Cardiac atrium fibroblast (primary cell): ENCODE measurements at places on chromosomes 12 and 14. TPM values are rescaled to one million over a fixed set of nuclear protein-coding genes. Genes with fewer than 3 reads are reported as not detected.

The COX8C gene
- total RNA-seq = not detected in 2 replicates

The RFX4 gene
- total RNA-seq = not detected in 2 replicates

The TPPP2 gene
- total RNA-seq = not detected in 2 replicates

The GNB3 gene
- total RNA-seq = 2.5 TPM in 1 of 2 replicates, not detected in the other

The TPH2 gene
- total RNA-seq = not detected in 2 replicates

The GLT1D1 gene
- not detected in 2 replicates for total RNA-seq

The ZFYVE26 gene
- 6.8 and 9.0 TPM in 2 replicates for total RNA-seq

The KNTC1 gene
- total RNA-seq = 5.2 and 6.8 TPM in 2 replicates

The MBD6 gene
- total RNA-seq = 9.9 and 15.0 TPM in 2 replicates

The LRRC9 gene
- total RNA-seq = not detected in 2 replicates

The OVCH1 gene
- total RNA-seq = 0.32 and 2.3 TPM in 2 replicates

The EML1 gene
- 17.5 and 30.1 TPM in 2 replicates for total RNA-seq

The AGAP2 gene
- total RNA-seq = 0.18 and 0.32 TPM in 2 replicates

The WNT5B gene
- 7.6 and 8.9 TPM in 2 replicates for total RNA-seq

The ERP27 gene
- total RNA-seq = not detected in 2 replicates

The TMEM132C gene
- total RNA-seq = 6.0 and 8.7 TPM in 2 replicates

The KLHDC1 gene
- total RNA-seq = 2.5 and 2.6 TPM in 2 replicates

The CLEC2A gene
- total RNA-seq = not detected in 2 replicates

The TBX3 gene
- total RNA-seq = 3.6 and 7.3 TPM in 2 replicates

The CCDC85C gene
- 4.2 and 7.2 TPM in 2 replicates for total RNA-seq

The ARG2 gene
- total RNA-seq = 2.0 and 2.8 TPM in 2 replicates

The RNASE4 gene
- total RNA-seq = 43.9 and 53.5 TPM in 2 replicates

The NAV3 gene
- 28.7 and 29.2 TPM in 2 replicates for total RNA-seq

The HIP1R gene
- 11.0 and 20.7 TPM in 2 replicates for total RNA-seq

The SP1 gene
- total RNA-seq = 25.8 and 28.3 TPM in 2 replicates
